SIG-M5 (cell line): ENCODE measurements at places on chromosomes 1 and 21.

- DNase-seq = no peak
Measured at GRCh38 chr1:12001249-12001917, 17.9 kb upstream of the MIIP start.

GRCh38 chr1:233448109-233448689 lies 120.7 kb downstream of the MAP3K21 start:
- DNase-seq = no peak

GRCh38 chr1:117654493-117655219 lies 48.8 kb downstream of the TENT5C start:
- no peak for DNase-seq

- DNase-seq = no peak
Measured at GRCh38 chr1:33364565-33364918, 43.6 kb upstream of the A3GALT2 start.

DNA sequence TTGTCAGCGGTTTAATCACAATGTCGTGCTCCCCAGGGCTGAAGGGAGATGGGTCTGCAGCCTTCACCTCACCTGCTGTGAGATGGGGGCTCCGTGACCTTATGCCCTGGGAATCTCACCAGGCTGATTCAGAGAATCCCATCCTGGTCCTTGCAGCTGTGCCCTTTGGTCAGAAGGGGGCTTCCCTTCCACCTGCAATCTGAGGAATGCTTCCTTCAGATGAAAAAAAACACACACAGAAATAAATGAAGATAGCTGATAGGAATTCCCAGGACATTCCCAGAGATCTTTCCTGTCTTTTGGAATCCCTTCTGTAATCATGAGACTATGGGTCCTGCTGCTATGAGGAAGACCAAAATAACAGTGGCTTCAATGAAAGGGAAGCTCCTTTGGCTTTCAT lies 127.0 kb upstream of the VAMP3 start:
- no peak for DNase-seq

DNA sequence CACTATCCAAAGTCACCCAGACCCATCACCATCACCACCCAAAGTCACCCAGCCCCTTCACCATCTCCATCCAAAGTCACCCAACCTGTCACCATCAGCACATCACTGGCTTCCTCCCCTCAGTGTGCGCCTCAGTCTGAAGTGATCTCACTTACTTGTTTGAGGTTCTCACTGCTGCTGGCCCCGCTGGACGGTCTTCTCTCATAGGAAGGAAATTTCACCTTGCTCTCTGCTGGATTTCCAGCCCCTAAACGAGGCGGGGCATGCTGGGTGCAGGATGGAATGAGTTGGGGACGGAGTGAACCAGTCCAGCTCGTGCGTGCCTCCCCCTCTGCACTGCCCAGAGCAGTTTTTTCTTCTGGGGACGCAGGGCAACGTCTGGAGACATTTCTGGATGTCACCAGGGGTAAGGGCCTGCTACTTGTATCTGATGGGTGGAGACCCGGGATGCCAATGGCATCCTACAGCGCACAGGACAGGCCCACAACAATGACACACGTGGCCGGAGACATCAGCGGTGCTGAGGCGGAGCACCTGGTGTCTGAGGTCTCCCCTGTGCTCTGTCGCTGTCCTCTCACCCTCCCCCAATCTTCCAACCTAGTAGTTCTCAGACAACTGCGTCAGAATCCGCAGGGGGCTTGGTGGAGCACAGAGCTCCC lies 38.6 kb downstream of the PDE9A start:
- no peak for DNase-seq
